ENCODE measurements at places on chromosomes 6 and 20.

DNA sequence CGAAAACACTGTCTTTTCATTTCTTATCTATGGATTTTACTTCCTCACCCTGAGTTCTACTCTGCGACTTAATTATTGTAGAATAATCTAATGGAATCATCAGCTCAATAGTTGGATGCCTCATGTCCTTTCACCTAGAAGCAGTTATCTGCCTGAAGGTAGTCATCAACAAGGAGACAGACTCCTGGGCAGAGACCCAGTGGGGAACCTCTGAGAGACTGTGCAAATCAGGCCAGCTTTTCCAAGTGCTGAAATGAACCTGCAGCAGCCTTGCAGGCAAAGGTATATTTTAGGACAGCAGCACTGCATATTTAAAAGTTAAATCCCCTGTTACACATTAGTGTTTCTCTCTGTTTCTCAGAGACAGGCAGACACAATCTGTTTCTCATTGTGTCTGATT is 99.7 kb upstream of the STMND1 start:
- DNase-seq: no peak

- DNase-seq: no peak
These were observed 682.8 kb downstream of the TFAP2A start for GRCh38 chr6:9732056-9732455.

- DNase-seq: no peak
These were observed 9.2 kb downstream of the LY86 start for GRCh38 chr6:6597682-6598081.

DNA sequence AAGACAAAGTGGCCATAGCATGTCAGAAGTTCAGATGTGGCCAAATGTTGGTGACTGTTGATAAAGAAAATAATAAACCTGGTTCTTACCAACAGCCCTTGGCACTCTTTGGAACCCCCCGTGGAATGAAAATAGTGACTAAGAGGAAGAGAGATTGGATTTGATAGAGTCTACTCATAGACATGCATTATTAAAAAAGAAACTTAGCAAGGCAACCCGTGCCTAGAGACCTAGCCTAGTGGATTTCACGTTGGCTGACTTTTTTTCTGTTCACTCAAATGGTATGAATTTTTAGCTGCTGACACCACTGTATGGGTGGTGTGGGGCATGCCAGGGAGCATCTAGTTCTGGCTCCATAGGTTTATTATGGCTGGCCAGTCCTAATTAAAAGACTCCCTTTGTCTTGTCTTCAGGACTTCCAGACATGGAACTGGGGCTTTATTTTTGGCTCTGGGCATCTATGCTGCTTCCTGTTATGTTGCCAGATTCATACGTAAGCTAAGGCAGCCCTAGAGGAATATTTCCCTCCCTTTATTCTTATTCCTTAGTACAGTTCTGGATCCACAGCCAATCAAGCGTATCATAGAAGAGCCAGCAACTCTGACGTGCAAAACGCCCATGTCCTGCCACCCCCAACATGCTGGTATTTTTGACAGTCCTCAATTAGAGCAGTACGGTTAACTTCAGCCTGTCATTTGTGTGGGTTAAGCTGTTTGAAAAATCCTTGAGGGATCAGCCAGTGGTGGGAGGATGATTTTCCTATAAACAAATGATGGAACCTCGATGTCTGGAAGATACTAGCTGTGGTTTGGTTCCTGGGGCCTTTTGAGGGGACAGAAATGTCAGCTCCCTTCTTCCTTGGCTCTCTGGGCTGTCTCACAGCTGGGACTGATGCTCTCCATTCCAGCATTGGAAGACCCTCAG is 127.5 kb downstream of the ISM1 start:
- no peak for DNase-seq

DNA sequence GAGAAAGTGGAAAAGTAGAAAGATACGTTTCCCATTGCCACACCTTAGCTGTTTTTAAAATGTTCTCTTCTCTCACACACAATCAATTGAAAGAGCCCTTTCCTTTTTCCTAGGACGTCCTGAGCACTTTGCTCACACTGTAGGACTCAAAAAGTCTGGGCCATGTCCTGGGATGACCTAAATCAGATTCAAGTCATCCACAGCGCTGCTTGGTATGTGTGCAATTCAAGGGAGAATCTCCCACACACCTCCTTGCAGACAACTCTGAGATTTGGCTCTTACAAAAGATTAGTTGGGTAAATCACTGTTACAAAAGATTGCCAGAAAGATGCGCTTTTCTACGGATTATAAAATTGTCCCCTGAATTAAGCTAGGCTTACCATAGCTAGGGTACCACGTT is 130.1 kb downstream of the RNASET2 start:
- no peak for DNase-seq

- no peak for DNase-seq
These were observed 53.1 kb downstream of the KIF16B start for GRCh38 chr20:16520154-16520553.

GRCh38 chr6:107800564-107801164 is 23.4 kb downstream of the SCML4 start:
- no peak for DNase-seq

DNA sequence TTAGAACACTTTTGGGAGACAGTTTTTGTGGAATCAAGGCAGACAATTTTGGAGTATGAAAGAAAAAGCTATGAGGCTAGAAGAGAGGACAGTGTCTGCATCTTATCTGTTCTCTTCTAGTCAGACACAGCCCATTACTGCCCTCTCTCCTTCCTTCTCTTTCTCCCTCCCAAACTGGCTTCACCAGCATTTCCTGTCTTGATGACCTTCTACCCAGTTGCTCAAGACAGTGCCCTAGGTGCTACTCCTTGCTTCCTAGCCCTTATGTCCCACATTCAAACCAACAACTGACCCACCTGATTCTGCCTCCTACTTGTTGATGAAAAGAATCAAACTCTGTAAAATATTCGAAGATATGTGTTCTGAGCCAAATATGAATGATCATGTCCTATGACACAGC is 116.4 kb upstream of the RIPOR2 start:
- no peak for DNase-seq

DNA sequence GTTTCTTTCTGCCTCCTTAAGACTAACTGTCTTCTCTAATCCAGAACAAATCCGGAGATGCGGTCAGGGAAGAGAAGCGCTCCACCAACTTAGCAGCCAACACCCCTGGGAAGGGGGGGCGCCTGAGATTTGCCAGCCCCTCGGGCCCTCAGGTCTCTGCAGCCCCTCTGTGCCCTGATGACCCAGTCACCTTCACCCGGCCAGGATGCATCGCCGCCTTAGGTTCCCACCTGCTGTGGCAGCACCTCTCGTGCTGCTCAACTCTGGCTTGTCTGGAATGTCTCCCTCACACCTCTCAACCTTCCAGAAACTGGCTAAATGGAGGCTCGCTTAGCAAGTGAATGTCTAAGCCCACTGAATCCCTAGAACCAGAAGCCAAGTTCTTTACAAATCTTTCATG is 28.0 kb upstream of the AAR2 start:
- DNase-seq: no peak

GRCh38 chr6:15604843-15605242 is 58.0 kb downstream of the DTNBP1 start:
- no peak for DNase-seq

- no peak for DNase-seq
These were observed 16.2 kb downstream of the DSP start for GRCh38 chr6:7557652-7558051.
